ENCODE measurements at places on chromosomes 4 and X.

DNA sequence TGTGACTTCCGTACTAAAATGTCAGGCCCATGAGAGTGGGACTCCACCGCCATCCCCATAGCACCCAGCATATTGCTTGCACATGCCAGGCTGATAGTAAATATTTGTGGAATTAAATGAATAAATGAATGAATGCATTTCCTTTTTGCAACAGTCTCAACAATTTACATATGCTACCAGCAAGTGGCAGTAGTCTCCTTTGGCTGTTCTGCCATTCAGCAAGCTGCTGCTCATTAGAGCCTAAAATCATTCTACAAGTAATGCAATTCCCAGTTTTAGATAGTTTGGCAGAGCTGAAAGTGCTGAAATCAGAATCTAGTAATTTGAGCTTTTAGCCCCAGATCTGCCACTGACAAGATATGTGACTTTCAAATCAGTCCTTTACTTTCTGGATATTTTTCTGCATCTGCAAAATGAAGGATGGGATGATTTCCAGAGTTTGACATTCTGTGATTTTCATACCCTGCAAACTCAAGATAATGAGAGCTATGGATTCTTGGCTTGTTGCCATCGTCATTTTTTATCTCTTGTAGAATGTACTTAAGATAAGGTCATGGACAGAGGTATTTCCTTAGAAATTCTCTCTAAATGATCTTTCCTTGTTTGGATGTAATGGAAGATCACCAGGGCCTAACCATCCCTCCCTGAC is 35.7 kb upstream of the INTS6L start:
- no peak overlapping the region for H3K27ac ChIP-seq
- no peak for DNase-seq
- no peaks in the 10 kb centered on the region for H3K27me3 ChIP-seq
- no peaks in the 10 kb centered on the region for H3K36me3 ChIP-seq

DNA sequence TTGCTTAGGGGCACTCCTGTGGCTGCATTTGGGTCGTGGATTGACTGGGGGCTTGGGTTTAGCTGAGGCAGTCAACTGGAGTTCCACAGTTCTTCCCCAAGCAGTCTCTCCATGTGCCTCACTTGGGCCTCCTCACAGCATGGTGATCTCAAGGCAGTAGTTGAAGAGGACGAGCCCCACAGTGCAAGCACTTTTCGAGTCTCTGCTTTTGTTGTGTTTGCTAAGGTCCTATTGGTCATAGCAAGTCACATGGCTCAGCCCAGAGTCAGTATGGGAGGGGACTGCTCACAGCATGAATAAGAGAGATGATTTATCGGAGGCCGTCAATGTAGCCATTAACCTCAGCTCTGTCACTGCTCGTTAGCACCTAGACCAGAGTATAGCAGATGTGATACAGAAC is 29.7 kb downstream of the BMX start:
- no peak for DNase-seq
- no peaks in the 10 kb centered on the region for H3K36me3 ChIP-seq
- no peak overlapping the region for H3K27ac ChIP-seq
- H3K4me1 ChIP-seq = no peaks in the 10 kb centered on the region
- no peak overlapping the region for H3K4me3 ChIP-seq

DNA sequence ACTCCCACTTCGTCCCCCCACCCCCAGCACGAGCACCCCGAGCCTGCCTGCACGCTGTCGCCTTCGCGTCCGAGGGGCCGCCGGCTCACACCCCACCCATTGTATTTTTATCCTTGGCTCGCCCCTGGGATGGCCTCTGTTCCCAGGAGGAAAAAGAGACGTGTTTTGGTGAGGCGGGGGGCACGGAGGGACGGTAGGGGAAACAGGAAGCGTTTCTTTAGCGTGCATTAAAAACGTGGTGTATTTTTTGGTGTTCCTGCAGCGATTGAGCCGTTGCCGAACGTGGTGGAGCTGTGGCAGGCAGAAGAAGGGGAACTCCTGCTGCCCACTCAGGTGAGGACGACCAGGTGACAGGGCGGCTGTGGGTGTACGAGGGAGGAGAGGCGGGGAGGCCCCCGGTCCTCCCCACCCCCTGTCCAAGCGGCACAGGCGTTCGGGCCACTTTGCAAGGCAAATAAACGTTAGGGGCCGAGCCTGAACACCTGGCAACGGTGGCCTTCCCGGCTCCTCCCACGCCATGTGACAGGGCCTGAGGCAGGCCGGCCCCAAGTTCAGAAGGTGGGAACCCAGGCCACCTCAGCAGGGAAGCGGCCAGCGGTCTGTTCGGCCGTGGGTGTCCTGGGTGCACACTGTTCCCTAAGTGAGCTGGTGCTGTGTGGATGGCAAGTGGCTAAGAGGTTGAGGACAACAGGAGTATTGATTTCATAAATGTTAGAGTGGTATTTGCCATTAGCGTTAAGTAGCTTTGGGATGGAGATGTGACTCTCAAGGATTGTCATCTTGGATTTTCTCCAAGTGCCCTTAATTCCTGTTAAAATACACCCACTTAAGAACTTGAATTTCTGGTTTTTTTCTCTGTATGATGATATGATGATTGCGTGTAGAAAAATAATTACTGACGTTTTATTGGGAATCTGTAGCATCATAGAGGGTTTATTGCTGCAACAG is 1.1 kb downstream of the TMEM131L start:
- DNase-seq = no peak
- peaks cover 36% of the 10 kb centered on the region for H3K4me1 ChIP-seq
- no peaks in the 10 kb centered on the region for H3K27me3 ChIP-seq
- no peaks in the 10 kb centered on the region for H3K36me3 ChIP-seq

GRCh38 chrX:153704021-153704526 is 16.3 kb downstream of the SLC6A8 start:
- no peak overlapping the region for H3K4me3 ChIP-seq
- DNase-seq = no peak
- no peaks in the 10 kb centered on the region for H3K4me1 ChIP-seq
- no peak overlapping the region for H3K27ac ChIP-seq
- peaks cover 35% of the 10 kb centered on the region for H3K36me3 ChIP-seq

DNA sequence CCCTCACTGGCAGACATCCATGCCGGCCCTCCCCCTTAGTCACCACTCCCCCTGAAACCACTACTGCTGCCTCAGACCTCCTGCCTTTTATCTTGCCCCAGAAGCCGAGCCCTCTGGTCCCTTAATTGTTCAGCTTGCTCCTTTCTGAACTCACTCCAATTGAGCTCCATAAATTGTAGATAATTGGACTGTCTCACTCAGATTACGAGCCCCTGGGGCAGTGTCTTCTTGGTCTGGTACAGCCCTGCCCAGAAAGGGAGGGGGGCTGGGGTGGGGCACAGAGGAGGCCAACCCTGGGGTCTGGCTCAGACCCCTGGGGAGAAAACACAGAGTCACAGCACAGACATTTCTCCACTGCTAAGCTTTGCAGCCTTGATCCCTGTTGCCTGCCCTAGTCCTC is 39.4 kb downstream of the NALF2 start:
- H3K27ac ChIP-seq = no peak overlapping the region
- no peaks in the 10 kb centered on the region for H3K27me3 ChIP-seq
- H3K4me1 ChIP-seq = no peaks in the 10 kb centered on the region
- no peaks in the 10 kb centered on the region for H3K36me3 ChIP-seq
- no peak overlapping the region for H3K4me3 ChIP-seq

DNA sequence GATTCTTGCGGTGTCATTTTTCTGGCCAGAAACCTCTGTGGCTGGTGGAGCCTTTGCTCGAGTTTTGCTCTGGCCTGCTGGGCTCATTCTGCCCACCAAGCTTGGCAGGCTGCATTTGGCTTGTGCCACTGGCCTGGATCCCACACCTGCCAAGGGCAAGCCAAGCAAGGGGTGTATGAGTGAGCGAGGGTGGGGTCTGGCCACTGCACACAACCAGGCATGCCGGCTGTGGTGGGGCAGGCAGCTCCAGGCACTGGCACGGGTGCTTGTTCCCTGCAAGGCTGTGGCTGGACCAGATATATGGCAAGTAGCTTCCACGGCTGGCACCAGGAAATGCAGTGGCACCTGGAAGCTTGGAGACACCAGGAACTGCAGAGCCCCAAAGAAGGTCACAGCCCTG is 68.6 kb upstream of the PPP3CA start:
- H3K27ac ChIP-seq = no peak overlapping the region
- peaks cover 24% of the 10 kb centered on the region for H3K27me3 ChIP-seq
- peaks cover 36% of the 10 kb centered on the region for H3K4me1 ChIP-seq
- DNase-seq = no peak

- no peaks in the 10 kb centered on the region for H3K27me3 ChIP-seq
- no peak for DNase-seq
- H3K27ac ChIP-seq = no peak overlapping the region
- H3K4me1 ChIP-seq = no peaks in the 10 kb centered on the region
Observed at GRCh38 chr4:185774845-185775680, 36.9 kb downstream of the SORBS2 start.

GRCh38 chr4:159685340-159686092 is 582.6 kb downstream of the RAPGEF2 start:
- no peak overlapping the region for H3K27ac ChIP-seq
- no peaks in the 10 kb centered on the region for H3K36me3 ChIP-seq
- no peaks in the 10 kb centered on the region for H3K4me1 ChIP-seq
- no peaks in the 10 kb centered on the region for H3K27me3 ChIP-seq

- H3K36me3 ChIP-seq = no peaks in the 10 kb centered on the region
- no peak for DNase-seq
- H3K4me3 ChIP-seq = no peak overlapping the region
- no peak overlapping the region for H3K27ac ChIP-seq
- no peaks in the 10 kb centered on the region for H3K27me3 ChIP-seq
Observed at GRCh38 chr4:102623622-102624021, 122.5 kb downstream of the NFKB1 start.

- no peaks in the 10 kb centered on the region for H3K36me3 ChIP-seq
- DNase-seq = no peak
- no peak overlapping the region for H3K27ac ChIP-seq
- H3K4me1 ChIP-seq = no peaks in the 10 kb centered on the region
- H3K27me3 ChIP-seq = peaks cover 8% of the 10 kb centered on the region
Observed at GRCh38 chrX:1313788-1314187, 22.8 kb upstream of the IL3RA start.

DNA sequence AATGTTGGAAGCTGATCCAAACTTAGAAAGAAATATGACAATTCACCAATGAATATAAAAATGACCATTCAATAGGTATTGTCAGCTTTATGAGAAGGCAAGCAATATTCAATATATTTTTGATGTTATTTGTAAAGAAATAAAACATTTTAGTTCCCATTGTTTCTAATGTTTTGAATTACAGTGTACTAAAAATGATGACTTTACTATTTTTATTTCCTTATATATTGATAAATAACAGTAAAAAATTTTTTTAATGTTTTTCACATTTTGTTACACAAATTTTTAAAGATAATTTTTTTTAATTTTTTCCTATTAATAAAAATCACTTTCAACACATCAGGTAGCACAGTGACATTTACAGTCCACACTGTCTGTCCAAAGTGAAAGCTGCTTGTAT is 565.5 kb upstream of the FAM241A start:
- no peak overlapping the region for H3K4me3 ChIP-seq
- H3K4me1 ChIP-seq = no peaks in the 10 kb centered on the region
- no peak for DNase-seq
- H3K27me3 ChIP-seq = no peaks in the 10 kb centered on the region
- H3K27ac ChIP-seq = no peak overlapping the region

DNA sequence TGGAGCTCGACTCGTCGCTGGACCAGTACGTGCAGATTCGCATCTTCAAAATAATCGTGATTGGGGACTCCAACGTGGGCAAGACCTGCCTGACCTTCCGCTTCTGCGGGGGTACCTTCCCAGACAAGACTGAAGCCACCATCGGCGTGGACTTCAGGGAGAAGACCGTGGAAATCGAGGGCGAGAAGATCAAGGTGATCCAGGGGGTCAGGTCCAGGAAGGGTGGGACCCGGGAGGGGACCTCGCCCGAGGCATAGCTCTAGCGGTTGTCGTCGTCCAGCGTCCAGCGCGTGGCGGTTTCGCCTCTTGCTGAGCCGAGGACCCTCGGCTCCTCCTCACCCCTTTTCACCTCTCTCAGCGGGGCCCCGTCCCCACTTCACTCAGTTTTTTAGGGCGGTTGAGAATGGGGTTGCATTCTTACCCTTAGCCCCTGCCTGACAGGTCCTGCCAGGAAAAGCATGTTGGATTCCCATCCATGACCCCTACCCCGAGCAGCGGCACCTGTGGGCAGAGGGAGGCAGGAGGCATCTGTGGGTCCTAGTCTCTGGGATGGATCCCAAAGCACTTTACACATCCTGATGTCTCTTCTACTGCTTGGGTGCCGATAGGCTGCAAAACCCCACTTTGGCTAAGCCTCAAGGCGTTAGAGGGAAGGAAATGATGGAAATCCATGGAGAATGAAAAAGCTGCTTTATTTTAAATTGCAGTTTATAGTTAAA is 524 bp downstream of the RAB33A start:
- H3K36me3 ChIP-seq = no peaks in the 10 kb centered on the region
- DNase-seq = no peak
- H3K4me1 ChIP-seq = peaks cover 2% of the 10 kb centered on the region
- no peaks in the 10 kb centered on the region for H3K27me3 ChIP-seq

GRCh38 chr4:146110871-146111485 is 64.5 kb upstream of the LSM6 start:
- no peaks in the 10 kb centered on the region for H3K36me3 ChIP-seq
- no peaks in the 10 kb centered on the region for H3K27me3 ChIP-seq
- no peaks in the 10 kb centered on the region for H3K4me1 ChIP-seq
- H3K4me3 ChIP-seq = no peak overlapping the region
- DNase-seq = no peak

- H3K4me1 ChIP-seq = peaks cover 13% of the 10 kb centered on the region
- no peak overlapping the region for H3K4me3 ChIP-seq
- no peaks in the 10 kb centered on the region for H3K36me3 ChIP-seq
- H3K27ac ChIP-seq = no peak overlapping the region
Observed at GRCh38 chr4:101279377-101279871, 67.9 kb downstream of the PPP3CA start.

GRCh38 chr4:3312362-3312761 is 19.5 kb downstream of the RGS12 start:
- no peak for DNase-seq
- no peaks in the 10 kb centered on the region for H3K27me3 ChIP-seq
- H3K27ac ChIP-seq = no peak overlapping the region
- H3K36me3 ChIP-seq = peaks cover 6% of the 10 kb centered on the region
- H3K4me3 ChIP-seq = no peak overlapping the region

- no peak overlapping the region for H3K27ac ChIP-seq
- H3K4me1 ChIP-seq = peaks cover 15% of the 10 kb centered on the region
- H3K36me3 ChIP-seq = no peaks in the 10 kb centered on the region
- no peaks in the 10 kb centered on the region for H3K27me3 ChIP-seq
- peak overlapping the region; percentile 52 for H3K4me3 ChIP-seq
Observed at GRCh38 chr4:86595426-86595805, 1.3 kb downstream of the PTPN13 start.

GRCh38 chr4:518569-519083 is 19.6 kb downstream of the PIGG start:
- no peak overlapping the region for H3K4me3 ChIP-seq
- H3K4me1 ChIP-seq = no peaks in the 10 kb centered on the region
- no peaks in the 10 kb centered on the region for H3K27me3 ChIP-seq
- no peak overlapping the region for H3K27ac ChIP-seq
- H3K36me3 ChIP-seq = peaks cover 35% of the 10 kb centered on the region
- DNase-seq = no peak

GRCh38 chrX:9647431-9647830 is 118.2 kb downstream of the GPR143 start:
- DNase-seq = no peak
- no peak overlapping the region for H3K4me3 ChIP-seq
- no peak overlapping the region for H3K27ac ChIP-seq
- H3K4me1 ChIP-seq = peaks cover 19% of the 10 kb centered on the region
- no peaks in the 10 kb centered on the region for H3K27me3 ChIP-seq

Data from T-cell (primary cell).